ENCODE measurements at places on chromosomes 12 and 14.

DNA sequence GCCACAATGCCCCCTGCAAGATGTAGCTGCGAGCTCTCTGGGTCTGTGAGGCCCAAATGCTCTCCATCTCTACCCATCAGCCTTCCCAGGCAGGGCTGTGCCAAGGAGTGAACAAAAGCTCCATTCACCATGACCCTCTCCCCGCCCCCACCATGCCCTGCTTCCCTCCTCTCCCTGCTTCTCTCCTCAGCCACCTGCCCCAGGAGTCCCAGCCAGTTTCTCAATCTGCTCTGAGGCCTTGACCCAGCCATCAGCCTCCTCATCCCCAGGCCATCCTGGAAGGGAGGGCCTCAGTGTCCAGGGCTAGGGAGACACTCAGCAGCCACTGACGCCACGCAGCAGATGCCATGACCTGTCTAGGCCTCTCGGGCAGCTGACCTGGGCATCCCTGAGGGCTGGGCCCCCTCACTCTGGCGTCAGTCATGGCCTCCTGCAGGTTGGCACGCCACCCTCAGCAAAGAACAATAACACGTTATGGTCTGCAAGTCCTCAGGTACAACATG, 8.5 kb upstream of the KRT5 start:
- DNase-seq: no peak
- no peaks in the 10 kb centered on the region for H3K36me3 ChIP-seq
- no peak overlapping the region for H3K4me3 ChIP-seq
- no peak overlapping the region for H3K27ac ChIP-seq
- H3K27me3 ChIP-seq: no peaks in the 10 kb centered on the region

DNA sequence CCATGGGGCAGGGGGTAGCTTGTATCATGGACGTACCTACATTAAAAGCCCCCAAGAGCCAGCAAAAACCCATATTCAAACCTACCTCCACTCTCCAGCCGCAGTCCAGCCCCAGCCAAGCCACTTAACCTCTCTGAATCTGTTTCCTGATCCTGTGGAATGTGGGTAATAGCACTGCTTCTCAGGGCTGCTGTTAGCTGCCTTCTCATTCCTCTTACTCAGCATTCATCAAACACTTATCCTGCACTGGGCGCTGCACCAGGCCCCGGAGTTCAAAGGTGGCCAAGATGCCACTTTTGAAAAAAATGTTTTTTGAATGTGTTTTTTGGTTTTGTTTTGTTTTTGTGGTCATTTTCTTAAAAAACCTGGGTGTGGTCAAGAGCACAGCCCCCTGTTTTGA, 237.4 kb downstream of the CHST11 start:
- H3K4me1 ChIP-seq: peaks cover 80% of the 10 kb centered on the region
- H3K27me3 ChIP-seq: no peaks in the 10 kb centered on the region
- H3K27ac ChIP-seq: peak overlapping the region; percentile 73

- DNase-seq: no peak
- no peaks in the 10 kb centered on the region for H3K4me1 ChIP-seq
- no peak overlapping the region for H3K27ac ChIP-seq
Measured at GRCh38 chr12:41055875-41056577, 132.1 kb upstream of the PDZRN4 start.

- no peak overlapping the region for H3K27ac ChIP-seq
- H3K4me3 ChIP-seq: no peak overlapping the region
- no peaks in the 10 kb centered on the region for H3K27me3 ChIP-seq
- H3K4me1 ChIP-seq: peaks cover 10% of the 10 kb centered on the region
- DNase-seq: no peak
Measured at GRCh38 chr12:94404854-94405253, 54.8 kb downstream of the CEP83 start.

GRCh38 chr12:131493068-131493826, 217.6 kb upstream of the SFSWAP start:
- no peaks in the 10 kb centered on the region for H3K4me1 ChIP-seq
- no peak overlapping the region for H3K27ac ChIP-seq
- H3K27me3 ChIP-seq: no peaks in the 10 kb centered on the region
- no peak for DNase-seq

GRCh38 chr12:132190012-132190755, 45.9 kb downstream of the NOC4L start:
- no peak for DNase-seq
- H3K27me3 ChIP-seq: no peaks in the 10 kb centered on the region
- peaks cover 32% of the 10 kb centered on the region for H3K4me1 ChIP-seq

GRCh38 chr14:103372017-103372416, 13.2 kb upstream of the MARK3 start:
- H3K4me3 ChIP-seq: no peak overlapping the region
- H3K4me1 ChIP-seq: peaks cover 4% of the 10 kb centered on the region
- H3K27ac ChIP-seq: no peak overlapping the region
- no peak for DNase-seq

DNA sequence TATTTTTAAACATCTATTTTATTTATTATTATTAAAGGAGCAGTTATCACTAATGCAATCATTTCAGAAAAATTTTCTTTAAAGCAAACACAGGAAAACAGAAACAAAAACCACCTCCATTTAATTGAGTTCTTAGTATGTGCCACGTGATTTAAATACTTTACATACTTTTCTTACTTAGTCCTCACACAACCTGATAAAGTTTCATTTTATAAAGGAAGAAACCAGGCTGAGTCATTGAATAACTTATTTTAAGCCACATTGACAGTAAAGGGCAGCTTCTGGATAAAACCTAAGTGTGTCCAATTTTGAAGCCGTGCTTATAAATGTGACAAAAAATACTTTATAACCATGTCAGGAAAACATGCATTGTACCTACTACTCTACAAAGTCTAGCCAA, 57.1 kb upstream of the PCED1B start:
- no peaks in the 10 kb centered on the region for H3K36me3 ChIP-seq
- no peak for DNase-seq
- H3K27me3 ChIP-seq: peaks cover 10% of the 10 kb centered on the region
- no peak overlapping the region for H3K27ac ChIP-seq
- no peak overlapping the region for H3K4me3 ChIP-seq

Data from activated CD4-positive, alpha-beta T cell treated with anti-CD3 and anti-CD28 coated beads, Interleukin-2, amount 10 ng/mL, durations not matched to agents 7 days and 5 days (primary cell).